Peyer's patch (tissue), 4 donors: ENCODE measurements at places on chromosomes 4 and X. TPM values are rescaled to one million over a fixed set of nuclear protein-coding genes. Genes with fewer than 3 reads are reported as not detected.

DNA sequence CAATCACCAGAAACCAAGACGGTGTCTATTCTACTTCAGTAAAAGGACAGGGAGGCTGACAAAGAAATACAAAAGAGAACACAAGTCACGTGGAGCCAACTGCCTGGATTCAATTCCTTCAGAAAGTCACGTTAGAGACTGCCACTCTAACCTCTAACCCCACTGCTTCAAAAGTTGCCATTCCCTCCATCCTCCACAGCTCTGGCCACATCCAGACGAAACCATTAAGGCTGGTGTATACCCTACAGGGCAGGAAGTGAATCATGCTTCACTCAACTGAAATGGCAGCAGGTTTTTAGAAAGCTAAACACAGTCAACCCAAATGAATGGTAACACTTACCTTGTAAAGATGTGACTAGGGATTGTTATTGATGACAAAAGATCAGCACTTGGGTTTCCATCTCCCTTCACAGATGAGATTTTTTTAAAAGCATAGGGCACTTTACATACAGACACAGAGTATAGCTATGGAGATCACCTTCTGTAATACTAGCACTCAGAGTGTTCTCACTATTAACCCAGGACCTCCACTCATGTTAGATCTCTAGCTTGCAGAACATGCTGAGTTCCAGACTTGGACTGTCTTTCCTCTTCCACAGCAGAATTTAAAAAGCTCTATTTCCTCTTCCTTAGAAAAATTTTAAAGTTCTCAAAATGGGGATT is 37.4 kb downstream of the MAML3 start:
- no peak for DNase-seq

DNA sequence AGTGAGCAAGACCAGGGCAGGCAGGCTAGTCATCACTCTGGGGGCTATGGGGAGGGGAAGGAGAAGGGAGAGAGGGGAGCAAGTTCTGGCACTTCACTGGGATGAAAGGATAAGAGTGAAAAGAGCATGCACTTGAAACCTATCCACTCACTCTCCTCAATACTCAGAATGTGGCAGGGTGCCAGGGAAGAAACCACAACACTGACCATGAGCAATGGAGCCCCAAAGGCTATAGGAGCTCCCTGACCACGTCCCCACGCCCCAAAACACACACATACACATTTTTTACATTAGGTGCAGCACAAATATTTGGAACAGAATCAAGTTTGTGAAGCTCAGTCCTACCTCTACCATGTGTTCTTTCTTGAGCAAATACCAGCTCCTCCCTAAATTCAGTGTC is 132.2 kb downstream of the IDS start:
- DNase-seq, result no peak

DNA sequence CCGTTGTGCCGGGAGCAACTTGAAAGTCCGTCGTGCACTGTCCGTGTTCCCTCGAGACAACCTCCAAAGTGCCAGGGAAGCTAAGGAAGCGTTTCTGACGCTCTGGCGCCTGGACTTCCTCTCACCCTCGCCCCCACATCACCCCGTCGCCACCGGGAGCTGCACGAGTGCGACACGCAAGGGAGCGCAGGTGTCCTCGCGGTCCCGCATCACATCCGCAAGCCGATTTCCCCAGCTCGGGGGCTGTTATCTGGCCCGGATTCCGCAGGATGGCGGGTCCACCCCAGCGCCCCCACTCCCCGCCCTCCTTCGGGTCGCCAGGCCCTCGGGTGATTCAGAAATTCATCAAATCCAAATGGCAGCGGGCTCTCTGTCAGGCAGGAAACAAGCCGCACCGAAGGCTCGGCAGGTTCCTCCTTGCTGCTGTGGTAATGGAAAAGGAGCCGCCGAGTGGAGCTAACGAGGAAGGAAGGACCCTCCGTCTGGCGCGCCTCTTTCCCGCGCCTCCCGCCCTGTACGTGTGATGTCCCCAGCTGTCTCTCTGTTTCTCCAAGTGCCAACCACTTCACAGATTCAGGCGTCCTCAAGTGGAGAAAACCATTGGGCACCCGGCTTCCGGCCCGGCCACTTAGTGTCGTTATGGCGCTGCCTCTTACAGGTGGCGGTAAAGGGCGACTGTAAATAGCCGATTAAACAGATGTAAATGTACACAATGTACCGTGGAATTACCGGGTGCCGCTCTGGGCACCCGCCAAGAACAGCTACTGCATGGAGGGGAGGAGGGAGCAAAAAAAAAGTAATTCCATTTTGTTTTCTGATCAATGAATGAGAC is 921 bp upstream of the SETD7 start:
- DNase-seq, result peak; percentile 92

DNA sequence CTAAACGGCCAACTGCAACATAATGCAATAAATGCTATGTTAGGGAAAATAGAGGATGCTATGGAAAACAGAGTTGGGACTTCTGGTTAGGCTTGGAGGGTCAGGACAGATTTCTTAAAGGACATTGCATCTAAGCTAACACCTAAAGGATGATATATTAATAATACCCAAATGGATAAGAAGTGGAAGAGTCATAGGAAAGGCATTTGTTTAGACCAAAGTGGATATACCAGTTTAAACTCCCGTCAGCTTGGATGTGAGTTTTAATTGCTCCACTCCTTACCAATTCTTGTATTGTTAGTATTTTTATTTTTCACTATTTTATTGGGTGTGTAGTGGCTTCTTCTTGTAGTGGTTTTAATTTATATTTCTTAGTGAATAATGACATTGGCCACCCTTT is 93.9 kb downstream of the PTPN13 start:
- no peak for DNase-seq

DNA sequence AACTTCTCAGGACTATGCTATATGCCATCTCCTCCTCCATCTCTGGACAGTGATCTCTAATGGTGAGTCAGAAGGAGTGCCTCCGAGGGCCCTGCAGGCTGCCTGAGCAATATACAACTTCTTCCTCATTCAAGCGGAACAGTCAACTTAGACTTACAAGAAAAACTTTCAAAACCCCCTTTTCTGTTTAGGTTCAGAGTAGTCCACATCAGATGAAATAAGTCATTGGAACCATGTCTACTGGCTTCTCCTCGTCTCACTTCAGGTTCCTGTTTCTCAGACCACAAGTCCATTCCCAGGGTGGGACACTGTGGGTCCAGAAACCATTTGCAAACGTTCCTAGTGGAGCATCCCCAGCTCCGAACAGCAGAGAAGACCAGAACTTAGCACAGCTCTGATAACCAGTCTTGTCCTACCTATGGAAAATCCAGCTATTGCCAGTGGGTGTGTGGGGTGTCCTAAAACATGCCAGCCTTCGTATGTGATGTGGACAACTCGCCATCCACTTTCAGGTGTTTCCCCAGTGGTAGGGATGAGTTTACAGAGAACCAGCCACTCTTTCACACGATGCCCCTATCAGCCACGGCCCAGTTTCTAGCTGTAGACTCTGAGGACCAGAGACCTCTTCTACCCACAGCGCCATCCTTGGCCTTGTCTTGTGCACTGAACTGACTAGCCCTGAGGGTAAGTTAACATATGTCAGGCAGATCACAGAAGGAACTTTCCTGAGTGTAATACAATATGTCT is 32.7 kb upstream of the NKRF start:
- no peak for DNase-seq

DNA sequence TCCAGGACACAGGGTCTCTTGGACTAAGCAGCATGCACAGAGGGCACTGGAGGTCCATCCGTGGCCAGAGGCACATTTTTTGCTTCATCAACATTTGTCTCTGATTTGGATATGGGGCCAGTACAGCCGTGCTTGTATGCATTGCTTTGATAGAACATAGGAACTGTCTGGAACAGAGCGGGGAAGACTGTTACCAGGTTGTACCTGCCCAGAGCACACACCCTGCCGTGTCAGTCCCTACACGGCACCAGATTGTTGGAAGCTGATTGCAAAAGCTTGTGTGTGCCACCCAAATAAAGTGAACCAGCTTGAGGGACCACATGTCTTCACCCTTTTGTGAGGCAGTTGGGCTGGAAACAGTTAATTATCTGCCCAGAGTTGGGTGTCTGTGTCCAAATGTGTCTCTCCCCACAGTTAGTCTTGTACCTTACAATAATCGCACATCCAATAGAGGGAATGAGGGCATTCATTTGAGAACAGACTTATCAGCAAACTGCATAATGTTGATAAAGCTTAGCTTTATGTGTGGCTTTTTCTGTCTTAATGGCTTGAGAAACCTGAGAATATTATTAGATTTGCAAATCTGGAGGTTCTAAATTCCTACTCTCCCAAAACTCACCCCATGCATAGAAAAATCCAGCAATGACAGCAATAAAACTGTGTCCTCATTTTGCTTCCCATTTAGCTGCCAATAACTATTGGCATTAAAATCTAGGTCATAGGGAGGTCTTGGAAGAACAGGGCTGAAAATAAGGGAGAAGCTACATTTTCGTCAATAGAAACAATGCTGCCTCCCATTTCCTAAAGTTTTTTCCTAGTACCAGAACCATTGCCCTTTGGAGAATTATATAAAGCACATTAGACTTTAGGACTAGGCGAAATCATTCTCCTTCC is 21.2 kb downstream of the KLF3 start:
- DNase-seq, result no peak

Gene AKAP14
- total RNA-seq, result not detected

DNA sequence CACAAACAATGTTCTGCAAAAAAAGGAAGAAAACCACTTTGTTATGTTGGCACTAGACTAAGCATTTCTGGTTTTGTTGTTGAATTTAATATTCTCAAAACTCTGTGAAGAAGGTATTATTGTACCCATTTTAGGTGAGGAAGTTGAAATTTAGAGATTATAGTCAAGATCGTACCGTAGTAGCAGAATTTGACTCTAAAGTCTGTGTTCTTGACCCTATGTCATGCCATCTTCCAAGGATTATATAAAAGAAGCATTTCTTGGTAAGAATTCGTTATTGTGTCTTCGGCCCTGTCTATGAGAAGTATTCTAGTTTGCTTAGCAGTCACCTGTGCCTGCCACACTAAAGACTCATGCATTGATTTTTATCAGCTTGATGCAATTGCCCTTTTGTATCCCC is 104.4 kb upstream of the MAP9 start:
- DNase-seq, result no peak

- DNase-seq, result no peak
Observed at GRCh38 chr4:186689476-186689875, 34.2 kb downstream of the FAT1 start.

DNA sequence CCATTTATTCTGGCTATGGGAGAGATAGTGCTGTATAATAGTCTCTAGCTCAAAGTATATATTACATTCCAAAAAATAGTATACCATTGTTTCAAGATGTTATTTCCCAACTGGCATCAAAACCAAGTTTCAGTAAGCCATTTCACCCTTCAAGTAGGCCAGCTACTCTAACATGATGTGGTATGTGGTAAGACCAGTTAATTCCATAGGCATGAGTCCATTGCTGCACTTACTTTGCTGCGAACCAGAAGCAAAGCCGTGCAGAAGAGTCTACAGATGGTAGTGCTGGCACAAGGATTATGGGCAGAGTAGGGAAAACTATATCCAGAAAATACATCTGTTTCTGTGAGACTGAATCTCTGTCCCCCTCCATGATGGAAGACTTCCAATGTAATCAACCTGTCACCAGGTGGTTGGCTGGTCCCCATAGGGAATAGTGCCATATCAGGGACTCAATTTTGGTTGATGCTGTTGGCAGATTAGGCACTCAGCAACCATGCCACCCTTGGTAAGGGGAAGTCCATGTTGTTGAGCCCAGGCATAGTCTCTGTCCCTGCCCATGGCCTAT is 49.8 kb upstream of the HSD17B10 start:
- no peak for DNase-seq

Gene GLUD2
- not detected for total RNA-seq

DNA sequence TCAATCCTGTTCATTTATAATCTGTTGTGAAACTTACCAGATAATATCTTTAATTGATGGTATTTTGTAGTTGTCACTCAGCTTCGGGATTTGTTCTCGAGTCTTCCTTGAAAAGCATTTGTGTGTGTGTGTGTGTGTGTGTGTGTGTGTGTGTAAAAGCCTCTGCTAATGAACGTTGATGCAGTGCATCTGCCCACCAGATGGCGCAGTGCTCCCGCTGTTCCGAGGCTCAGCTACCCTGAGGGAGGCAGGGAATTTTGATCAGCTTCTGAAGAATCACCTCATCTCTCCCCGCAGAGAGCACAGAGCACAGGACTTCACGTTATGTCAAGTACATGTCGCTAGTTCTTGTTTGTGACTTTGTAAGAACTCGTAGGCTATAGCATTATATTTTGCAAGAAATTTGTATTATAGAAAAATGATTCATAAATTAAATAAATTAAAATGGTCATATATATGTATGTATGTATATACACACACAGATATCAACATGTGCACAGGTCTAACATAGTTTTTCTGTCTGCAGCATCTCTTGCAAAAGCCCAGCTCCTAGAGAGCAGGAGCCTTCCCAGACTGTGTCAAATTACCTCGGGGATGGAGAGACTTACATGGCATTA is 316.7 kb upstream of the IGFBP7 start:
- peak; percentile 63 for DNase-seq

Gene RBMXL3
- total RNA-seq, result not detected

- no peak for DNase-seq
Observed at GRCh38 chr4:55359397-55359916, 13.4 kb downstream of the SRD5A3 start.

- no peak for DNase-seq
Observed at GRCh38 chr4:20364969-20365368, 113.3 kb downstream of the SLIT2 start.

Gene RTL3
- total RNA-seq, result not detected

GRCh38 chr4:16706251-16706650 is 192.2 kb downstream of the LDB2 start:
- no peak for DNase-seq

Gene MAOB
- 49.5 TPM for total RNA-seq

DNA sequence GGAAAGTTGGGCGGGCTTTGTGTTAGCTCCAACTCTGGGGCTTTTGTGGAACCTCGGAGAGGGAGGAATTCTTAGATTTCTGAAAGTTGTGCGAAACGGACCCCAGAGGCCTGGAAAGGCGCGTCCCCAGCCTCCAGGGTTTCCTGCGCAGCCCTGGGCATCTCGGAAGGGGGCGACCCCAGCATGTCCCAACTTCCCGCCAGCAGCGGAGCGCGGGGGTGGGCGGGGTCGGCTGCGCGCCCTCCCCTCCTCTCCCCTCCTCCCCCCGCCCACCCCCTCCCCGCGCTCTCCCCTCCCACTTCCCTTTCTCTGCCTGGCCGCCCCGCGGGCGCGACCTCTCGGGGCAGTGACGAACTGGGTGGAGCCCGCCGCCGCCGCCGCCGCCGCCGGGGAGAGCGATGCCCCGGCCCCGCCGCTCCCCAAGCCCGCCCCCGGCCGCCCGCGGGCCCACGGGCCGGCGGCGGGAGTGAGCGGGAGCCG is 16.8 kb downstream of the PTTG2 start:
- peak; percentile 93 for DNase-seq

Gene ARHGAP6
- 5.9 TPM for total RNA-seq
